ENCODE measurements at places on chromosomes 3 and 15.

- DNase-seq: peak; percentile 6
Measured at GRCh38 chr3:53324105-53324504, 23.2 kb downstream of the DCP1A start.

DNA sequence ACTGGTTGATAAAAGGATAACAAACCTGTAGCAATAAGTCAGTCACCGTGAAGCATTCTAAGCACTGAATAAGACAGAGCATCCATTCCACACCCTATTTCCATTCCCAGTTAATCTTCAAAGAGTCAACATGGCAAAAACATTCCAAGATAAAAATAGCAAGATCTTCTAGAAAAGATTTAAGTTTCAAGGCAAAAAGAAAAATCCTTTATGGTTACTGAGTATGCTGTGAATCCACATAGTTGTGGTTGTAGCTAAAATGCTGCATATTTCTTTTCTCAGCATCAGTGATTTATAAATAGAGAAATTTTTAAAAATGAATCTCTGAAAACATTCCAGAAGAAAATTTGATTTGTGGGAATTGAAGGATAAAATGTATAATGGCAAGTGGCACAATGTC, 21.1 kb downstream of the GAP43 start:
- no peak for DNase-seq

DNA sequence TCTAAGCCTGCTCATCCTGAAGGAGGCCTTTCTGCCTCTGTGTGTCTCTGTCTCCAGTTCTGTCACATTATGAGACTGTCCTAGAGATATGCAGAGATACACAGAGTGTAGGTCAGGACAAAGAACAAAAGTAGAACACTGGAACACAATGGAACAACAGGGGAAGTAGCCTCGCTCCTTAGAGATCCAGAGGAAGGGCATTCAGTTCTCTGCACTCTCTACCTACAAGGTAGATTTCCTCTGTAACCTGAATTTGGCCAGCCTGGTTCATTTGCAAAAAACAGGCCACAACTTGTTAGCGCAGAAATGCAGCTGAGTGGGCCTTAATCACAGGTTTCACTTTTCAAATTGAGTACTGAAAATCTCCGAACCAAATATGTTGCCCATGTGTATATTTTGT, 19.4 kb downstream of the NEK10 start:
- no peak for DNase-seq

- no peak for DNase-seq
Measured at GRCh38 chr15:86765281-86765680, 685.6 kb downstream of the AGBL1 start.

DNA sequence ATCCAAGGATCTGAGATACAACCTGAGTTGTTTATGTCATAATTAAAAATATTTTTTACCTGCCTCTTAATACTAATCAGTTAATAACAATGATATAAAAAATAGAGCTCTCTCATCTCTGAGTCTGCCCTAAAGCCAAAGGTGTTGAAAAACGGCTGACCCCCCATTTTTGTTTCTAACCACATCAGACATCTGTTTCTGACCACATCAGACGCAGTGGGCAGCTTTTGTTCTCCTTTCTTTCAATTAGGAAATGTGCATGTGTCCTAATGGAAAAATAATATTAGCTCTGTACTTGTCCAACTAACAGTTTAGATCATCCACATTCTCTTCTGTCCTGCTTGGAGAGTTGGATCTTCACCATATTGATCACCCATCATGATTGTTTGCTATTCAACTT, 144.6 kb downstream of the SHOX2 start:
- DNase-seq: no peak

DNA sequence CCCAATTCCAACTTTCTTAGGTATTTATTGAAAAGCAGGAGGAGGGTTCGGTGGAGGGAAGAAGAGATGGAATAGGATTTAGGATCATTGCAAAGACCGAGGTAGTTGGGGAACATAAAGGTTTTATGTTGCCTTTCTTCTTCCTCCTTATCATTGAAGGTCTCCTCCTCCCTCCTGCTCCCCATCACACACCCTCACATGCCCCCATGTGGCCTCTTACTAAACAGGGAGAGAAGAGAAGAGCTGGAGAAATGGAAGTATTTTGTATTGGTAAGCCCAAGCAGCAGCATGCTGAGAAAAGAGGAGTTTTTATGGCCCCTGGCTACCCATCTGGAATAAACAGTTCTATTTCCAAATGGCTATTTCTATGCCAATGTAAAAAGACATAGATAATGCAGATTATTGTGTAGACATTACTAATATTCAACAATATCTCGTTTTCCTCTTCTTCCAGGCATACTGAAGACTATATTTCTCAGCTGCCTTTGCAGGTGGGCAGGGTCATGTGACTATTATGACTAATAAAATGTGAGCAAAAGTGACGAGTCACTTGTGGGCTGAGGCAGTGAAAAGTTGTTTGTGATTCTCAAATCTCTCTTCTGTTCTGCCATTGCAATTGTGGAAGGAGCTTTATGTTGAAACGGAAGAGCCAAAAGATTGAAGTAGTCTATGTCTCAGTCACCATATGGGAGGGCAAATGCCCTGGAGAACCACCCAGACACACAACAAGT, 5.2 kb upstream of the GPR176 start:
- no peak for DNase-seq

DNA sequence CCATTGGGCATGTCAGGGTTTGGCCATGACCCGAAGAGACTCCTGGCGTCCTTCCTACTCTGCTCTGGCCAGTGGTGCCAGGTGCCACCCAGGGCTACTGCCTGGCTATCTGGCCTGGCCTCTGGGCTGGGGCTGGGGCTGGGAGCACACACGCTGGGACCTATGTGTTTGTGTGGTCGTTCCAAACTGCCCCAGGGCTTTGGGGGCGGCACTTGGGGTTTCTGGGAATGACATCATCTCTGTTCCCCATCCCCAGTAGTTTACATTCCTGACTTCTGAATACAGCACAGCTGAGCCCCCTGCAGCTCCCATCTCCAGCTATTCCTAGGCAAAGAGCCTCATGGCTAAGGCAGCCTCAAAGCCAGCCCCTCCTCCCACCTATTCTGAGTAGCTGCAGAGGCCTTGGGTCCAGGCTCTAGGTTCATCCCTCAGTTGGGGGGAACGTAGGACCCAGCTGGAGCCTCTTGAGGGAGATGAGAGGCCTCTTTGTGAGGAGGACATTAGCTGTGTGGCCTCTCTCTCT, 24.3 kb downstream of the PLEKHO2 start:
- no peak for DNase-seq
